Psoas muscle (tissue), 8 donors: ENCODE measurements at places on chromosomes 16 and 17. TPM values are rescaled to one million over a fixed set of nuclear protein-coding genes. Genes with fewer than 3 reads are reported as not detected.
A peak's percentile ranks its signal among the peaks of the same experiment; 100 is the strongest.

CCL13 gene
- 0.10 TPM for polyA plus RNA-seq

GDPD1 gene
- polyA plus RNA-seq: 0.90 TPM

TUBB3 gene
- polyA plus RNA-seq: 2.4 TPM

ABCA3 gene
- polyA plus RNA-seq: 3.0 TPM

CHAD gene
- not detected for polyA plus RNA-seq

SDR42E1 gene
- polyA plus RNA-seq: 0.03 TPM

GNAO1 gene
- polyA plus RNA-seq: 0.35 TPM

CD2BP2 gene
- 55.6 TPM for polyA plus RNA-seq

GRCh38 chr16:56993204-56993603, 3.8 kb downstream of the NLRC5 start:
- no peak for DNase-seq

DNA sequence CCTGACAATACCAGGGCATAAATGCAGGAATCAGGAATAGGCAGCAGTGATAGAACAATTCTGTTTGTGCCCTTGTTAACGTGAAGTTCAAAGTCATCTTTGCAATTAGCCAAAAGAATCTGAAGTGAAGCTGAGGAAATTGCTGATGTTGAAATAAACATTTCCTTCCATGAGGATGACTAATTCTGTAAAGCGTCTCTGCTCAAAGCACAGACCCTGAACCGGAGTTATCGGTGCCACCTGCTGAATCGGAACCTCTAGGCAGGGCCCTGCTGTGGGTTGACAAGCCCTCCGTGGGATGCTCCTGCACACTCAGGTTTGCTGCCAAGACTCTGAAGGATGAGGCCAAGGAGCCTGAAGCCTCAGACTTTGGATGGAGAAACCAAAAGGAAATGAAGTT, 37.0 kb upstream of the CDH1 start:
- DNase-seq: no peak

GRCh38 chr17:50051082-50051576, 4.8 kb upstream of the ITGA3 start:
- peak; percentile 49 for DNase-seq

DNA sequence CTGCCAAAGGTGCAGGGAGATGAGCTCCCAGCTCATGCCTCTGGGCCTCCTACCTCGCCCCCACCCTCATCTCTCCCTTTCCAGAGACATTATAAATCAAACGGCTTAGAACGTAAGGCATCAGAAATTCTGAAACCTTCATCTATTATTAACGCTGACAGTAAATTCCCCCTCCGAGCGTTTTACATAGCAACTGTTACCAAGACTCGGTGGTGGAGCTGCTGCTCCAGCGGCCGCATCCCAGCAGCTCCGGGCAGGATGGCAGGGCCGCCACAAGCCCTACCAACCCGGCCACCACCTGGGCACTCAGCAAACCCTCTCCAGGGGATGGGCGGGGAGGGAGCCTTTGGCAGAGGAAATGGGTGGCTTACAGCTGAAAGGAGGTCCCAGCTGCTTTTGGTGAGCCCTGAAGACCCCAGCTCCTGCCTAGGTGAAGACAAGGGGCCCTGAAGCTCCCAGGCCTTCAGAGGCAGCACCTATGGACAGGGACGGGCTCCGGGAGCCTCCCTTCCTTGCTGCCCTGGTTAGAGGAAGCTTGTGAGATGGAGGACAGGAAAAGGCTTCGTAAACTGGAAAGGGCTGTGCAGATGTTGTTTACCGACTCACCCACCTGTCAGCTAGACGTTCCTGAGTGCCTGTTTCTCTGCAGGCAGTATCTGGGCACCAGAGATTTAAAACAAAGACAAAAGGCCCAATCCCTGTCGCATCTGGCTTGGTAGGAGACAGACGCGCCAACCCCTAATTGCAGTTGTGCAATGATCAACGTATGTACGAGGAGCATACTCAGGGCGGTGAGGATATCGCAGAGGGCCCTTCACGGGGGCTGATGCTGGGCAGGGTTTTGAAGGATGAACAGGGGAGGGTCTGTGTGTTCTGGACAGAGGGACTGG, 76.9 kb downstream of the RAI1 start:
- DNase-seq: no peak

- no peak for DNase-seq
These were observed 16.2 kb upstream of the KPNA2 start for GRCh38 chr17:68019336-68019674.

DNA sequence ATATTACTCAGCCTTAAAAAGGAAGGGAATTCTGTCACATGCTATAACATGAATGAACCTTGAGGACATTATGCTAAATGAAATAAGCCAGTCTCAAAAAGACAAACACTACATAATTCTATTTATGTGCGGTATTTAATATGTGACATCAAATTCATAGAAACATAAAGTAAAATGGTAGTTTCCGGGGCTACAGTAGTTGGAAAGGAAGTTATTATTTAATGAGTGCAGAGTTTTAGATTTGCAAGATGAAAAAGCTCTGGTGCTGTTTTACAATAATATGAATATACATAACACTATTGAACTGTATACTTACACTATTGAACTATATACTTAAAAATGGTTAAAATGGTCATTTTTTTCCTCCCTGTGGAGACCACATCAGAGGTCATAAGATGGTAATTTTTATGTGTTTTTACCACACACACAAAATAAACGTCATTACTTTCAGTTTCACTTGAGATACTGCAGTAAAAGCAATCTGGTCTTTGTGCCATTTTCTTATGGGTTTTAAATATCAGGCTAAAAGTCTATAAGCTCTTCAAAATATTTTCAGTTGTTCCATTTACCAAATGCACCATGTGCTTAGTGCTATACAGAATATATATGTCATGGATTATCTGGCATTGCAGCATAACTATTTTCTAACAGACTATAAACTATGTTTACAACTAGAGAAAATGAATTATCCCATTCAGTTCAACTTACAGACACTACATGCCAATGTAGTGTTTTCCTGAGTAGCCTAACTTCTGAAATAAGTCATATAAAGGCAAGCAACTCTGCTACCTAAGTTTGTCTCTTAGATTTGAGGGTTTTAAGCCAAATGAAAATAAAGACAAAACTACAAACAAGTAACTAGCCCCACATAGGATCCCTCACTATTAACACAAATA, 90.9 kb downstream of the SPAG9 start:
- DNase-seq: no peak

DNA sequence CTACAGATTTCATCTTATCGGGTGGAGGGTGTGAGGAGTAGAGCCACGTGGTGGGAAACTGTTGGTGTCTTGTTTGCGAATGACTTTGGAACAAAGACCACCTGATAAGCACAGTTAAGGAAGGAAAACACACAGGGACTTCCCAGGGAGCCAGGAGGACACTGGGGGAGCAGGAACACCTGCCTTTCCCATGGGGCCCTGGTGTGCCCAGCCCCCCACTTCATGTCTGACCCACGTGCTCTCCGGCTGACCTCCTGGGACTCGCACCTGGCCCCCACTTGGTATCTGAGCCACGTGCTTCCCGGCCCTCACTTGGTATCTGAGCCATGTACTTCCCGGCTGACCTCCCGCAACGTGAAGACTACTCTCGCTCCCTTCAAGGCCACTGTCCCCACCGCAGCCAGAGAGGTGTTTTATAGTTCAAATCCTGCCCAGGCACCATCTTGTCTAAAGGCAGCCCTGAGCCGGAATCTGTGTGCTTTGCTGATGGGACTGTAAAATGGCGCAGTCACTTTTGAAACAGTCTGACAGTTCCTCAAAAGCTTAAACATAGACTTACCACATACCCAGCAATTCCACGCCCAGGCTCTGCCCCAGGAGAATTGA, 5.4 kb upstream of the CSNK1D start:
- no peak for DNase-seq

DNA sequence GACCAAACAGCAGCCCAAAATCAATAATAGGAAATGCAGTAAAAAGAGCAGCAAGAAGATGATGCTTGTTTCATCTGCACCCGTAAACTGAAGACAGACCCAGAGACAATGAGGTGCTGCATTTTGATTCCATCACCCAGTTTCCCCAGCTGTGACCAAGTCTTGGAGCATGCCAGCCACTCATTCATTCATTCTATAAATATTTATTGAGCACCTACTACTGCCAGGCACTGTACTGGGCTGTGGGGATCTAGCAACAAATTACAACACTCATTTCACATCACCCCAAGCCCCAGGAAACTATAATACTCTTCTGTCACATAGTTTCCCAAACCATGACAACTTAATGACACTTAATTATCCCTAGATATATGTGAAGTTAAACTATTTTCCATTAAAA, 79.2 kb downstream of the TOX3 start:
- no peak for DNase-seq

- no peak for DNase-seq
These were observed 26.5 kb downstream of the ZSWIM7 start for GRCh38 chr17:15973016-15973415.

GRCh38 chr17:21387616-21388015, 11.5 kb downstream of the KCNJ12 start:
- DNase-seq: no peak

GRCh38 chr16:4874666-4875065, 27.4 kb downstream of the UBN1 start:
- no peak for DNase-seq

DNA sequence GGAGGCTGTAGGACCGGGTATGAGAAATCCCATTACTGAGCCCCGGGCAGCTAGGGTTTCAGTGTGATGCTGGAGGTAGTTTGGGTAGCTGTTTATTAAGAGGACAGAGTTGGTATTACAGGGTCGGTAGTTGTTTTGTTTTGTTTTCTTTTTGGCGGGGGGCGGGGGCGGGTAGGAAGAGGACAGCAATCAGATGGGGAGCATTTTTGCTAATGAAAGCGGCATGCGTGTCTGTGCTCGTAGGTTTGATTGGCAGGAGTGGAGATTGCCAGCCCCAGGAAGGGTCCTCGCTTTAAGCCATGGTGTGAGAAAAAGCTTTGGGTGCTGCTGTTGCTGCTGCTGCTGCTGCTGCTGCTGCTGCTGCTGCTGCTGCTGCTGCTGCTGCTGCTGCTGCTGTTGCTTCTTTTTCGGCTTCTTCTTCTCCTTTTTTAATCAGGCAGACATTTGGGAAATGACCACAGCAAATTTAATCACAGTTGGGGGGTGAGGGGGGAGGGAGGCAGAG, 498.5 kb upstream of the ZFHX3 start:
- DNase-seq: no peak

- no peak for DNase-seq
These were observed 122.0 kb downstream of the CPPED1 start for GRCh38 chr16:12681653-12682052.

GRCh38 chr16:86533767-86534351, 21.2 kb downstream of the MTHFSD start:
- DNase-seq: no peak

DNA sequence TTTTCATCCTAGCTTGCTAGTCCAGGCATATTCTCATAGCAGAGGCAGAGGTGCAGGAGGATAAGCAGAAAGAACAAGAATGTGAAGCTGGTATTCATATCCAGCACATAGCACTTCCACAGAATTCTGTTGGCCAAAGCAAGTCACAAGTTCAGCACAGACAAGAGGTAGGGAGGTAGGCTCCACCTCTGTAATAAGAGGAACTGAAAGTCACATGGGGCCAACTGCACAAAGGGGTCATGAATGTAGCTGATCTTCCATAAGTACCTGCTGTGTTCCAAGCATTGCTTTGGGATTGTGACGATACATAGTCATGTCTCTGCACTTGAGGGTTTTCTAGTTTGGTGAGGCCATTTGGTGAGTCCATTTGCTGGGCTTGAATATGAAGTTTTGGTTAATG, 110.8 kb upstream of the MPHOSPH6 start:
- DNase-seq: no peak

- DNase-seq: no peak
These were observed 7.0 kb upstream of the MILR1 start for GRCh38 chr17:64441772-64442540.

DNA sequence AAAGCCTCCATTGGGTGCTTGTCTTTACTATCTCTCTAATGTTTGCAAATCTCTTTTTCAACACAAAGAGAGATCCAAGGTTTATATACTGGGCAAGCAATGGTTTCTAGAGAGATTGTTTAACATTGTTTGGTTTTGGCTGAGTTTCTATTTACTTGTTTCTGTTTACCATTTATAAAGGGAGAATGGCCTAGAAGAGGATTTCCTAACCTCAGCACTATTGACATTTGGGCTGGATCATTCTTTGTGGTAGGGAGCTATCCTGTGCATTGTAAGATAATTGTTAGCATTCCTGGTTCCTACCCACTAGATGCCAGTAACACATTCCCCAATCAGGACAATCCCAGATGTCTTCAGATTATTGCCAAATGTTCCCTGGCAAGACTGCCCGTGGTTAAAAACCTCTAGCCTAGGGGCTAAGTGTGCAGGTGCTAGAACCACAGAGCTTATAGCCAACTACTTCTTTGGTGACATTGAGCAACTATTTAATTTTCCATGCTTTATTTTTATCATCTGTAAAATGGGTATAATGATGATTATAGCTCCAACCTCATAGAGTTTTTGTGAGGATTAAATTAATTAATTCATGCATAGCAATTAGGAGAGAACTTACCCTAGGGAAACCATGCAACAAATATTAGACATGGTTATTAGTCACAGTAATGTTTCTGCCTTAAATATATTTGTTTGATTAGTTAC, 413.9 kb upstream of the MAF start:
- no peak for DNase-seq

DNA sequence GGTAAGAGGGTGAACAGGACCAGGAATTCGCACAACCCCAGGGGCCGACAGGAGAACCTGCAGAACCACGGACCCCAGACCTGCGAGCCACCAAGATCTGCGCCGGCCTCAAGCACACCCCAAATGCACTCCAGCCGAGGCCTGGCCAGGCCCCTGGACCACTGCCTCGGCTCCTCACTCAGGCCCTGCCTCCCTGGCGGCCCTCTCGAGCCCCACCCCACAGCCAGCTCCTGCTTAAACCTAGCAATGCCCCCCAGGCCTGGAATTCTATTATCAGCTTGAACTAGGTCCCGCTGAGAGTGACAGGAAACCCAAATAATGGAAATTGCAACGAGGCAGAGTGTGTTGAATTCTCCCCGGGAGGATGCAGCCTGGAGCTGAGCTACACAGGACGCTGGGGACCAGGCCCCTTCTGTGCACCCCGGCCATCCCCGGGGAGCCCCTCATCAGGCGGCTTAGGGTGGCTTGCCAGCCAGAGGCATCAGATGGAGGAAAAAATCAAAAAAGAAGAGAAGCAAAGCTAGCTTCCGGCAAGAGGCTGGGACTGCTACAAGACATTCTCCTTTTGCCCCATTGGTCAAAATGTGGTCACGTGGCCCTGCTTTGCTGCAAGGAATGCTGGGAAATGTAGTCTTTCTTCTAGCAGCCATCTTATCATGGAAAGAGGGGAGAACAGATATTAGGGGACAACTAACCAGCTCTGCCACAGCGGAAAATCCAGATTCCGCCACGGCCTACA, 2.4 kb upstream of the ENPP7 start:
- DNase-seq: peak; percentile 77

DNA sequence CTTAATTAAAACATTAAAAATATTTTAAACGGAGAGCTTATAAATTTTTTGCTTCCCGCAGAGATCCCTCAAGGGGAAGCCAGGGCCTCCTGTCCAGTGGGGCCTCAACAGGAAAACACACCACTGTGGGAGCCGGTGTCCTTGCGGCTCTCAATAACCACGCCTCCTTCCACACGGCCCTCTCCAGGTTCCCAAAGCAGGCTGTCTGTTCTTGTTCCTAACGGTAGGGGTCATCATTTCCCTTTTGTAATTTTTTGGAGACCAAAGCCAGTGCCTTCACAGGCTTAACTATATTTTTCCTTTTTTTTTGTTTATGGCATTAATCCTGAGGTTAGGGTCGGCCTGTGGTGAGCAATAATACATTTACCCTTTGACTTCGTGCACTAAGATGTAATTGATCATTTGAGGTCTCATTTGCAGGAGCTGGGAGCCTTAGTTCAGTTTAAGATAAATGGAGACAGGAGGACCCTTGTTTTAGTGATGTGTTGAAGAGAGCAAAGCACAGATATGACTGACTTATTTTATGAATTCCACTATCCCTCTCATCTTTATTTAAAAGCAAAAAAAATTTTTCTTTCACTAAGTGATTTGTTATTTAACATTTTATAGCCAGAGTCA, 77.5 kb upstream of the N4BP1 start:
- peak; percentile 60 for DNase-seq
